ENCODE measurements at places on chromosomes 2 and 18.

DNA sequence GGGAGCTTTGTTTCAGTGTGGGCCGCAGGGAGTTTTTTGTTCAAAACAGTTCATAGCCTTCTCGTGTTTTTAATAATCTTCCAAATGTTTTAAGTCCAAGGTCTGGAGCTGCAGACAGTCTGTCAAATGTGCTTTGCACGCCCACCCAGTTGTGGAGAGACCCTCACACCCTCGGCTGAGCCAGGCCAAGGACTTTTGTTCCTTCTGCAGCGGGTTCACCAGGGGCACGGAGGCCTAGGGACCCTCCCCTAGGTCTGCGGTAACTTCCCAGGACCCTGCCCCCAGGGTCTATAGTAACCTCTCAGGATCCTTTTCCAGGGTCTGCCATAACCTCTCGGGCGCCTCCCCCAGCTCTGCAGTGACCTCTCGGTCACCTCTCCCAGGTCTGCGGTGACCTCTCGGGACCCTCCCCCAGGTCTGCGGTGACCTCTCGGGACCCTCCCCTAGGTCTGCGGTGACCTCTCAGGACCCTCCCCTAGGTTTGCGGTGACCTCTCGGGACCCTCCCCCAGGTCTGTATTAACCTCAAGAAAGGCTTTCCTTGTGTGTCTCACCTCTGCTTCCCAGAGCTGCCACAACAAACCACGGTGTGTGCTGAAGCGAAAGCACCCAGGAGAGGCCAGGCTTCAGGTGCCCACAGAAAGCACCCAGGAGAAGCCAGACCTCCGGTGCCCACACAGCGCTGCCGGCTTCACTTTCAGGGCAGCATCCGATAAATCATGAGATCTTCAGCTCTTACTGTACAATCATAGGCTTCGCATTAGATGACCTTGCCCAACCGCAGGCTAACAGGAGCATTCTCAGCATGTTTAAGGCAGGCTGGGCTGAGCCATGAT lies 301.9 kb upstream of the SALL3 start:
- no peak for DNase-seq

DNA sequence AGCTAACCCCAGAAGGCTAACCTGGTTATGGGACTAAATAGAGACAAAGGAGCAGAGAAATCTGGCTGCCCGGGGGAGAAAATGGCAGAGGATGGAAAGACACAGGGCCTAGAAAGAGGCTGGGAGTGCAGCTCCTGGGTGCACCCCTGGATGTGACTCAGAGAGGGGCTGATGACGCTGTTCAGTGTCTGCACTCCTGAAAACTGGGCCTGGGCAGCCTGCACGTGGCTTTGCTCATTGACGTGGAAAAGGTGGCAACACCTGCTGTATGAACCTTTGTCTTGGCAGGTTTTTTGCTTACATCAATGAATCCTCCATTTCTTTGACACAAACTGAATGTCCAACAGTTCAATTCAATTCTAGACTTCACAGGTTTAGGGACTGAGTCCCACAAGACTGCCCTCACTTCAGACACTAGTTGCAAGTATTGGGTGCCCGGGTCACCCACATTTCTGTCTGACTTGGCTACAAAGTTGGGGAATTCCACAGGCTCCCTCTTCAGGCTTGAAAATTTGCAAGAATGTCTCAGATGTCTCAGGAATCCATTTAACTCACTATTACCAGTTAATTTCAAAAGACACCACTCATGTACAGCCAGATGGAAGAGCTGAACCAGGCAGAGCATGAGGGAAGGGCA lies 47.3 kb upstream of the PUM2 start:
- DNase-seq = no peak

- DNase-seq = no peak
These were observed 27.7 kb upstream of the ACTR2 start for GRCh38 chr2:65199891-65200290.

GRCh38 chr18:27778441-27778840 lies 398.5 kb downstream of the CDH2 start:
- DNase-seq = no peak

- DNase-seq = no peak
These were observed 43.4 kb downstream of the EPB41L3 start for GRCh38 chr18:5500158-5500939.

- no peak for DNase-seq
These were observed 28.9 kb upstream of the ARMC9 start for GRCh38 chr2:231169488-231169887.

GRCh38 chr2:163247156-163247846 lies 408.7 kb upstream of the KCNH7 start:
- no peak for DNase-seq

GRCh38 chr2:215914054-215914776 lies 99.1 kb downstream of the MREG start:
- DNase-seq = no peak

GRCh38 chr18:40769786-40770185 lies 1185.2 kb upstream of the PIK3C3 start:
- DNase-seq = no peak

DNA sequence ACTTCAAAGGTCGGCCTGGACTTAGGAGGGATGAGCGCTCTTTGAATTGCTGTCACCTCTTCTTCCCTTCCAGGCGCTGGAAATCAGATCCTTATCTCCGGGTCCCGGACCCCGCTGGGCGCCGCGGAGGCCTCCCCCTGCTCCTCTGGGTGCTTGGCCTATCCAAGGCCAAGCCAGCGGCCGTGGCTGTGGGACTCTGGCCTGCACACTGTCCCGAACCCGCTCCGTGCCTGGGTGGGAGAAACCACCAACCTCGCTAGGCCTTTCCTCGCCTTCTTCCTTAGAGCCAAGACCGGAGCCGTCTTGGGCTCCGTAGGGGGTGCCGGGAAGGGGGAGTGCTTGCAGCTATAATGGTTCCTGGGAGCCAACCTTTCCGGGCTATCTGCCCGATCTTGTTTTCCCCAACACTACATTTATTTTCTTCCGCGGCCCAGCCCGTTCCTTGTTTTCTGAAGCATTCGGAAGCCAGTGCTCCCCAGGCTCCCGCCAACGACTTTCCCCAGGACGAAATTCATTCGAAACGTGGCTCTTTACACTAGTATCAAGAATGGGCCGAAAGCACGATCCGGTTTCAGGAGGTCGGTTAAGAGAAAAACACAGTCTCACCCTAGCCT lies 2.4 kb downstream of the OSR1 start:
- no peak for DNase-seq

GRCh38 chr18:45349019-45349418 lies 266.3 kb upstream of the SLC14A2 start:
- DNase-seq = no peak

DNA sequence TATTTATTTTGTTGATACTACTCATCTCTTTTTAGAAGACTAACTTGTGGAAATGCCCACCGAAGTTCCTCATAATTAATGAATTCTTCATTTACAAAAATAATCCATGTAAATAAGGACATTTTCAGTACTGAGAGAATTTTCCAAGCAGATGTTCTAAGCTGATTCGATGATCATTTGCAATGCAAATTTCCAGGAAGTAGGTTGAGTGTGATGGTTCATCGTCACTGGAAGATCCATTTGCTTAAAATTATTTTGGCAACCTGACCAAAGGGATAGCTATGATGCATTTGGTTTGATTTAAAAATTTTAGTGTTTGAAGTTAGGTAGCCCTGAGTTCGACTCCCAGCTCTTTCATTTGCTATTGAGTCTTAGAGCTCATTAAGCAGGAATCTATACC lies 257.3 kb upstream of the RASGRP3 start:
- DNase-seq = no peak

GRCh38 chr18:30860741-30861140 lies 181.8 kb downstream of the DSC3 start:
- DNase-seq = no peak

DNA sequence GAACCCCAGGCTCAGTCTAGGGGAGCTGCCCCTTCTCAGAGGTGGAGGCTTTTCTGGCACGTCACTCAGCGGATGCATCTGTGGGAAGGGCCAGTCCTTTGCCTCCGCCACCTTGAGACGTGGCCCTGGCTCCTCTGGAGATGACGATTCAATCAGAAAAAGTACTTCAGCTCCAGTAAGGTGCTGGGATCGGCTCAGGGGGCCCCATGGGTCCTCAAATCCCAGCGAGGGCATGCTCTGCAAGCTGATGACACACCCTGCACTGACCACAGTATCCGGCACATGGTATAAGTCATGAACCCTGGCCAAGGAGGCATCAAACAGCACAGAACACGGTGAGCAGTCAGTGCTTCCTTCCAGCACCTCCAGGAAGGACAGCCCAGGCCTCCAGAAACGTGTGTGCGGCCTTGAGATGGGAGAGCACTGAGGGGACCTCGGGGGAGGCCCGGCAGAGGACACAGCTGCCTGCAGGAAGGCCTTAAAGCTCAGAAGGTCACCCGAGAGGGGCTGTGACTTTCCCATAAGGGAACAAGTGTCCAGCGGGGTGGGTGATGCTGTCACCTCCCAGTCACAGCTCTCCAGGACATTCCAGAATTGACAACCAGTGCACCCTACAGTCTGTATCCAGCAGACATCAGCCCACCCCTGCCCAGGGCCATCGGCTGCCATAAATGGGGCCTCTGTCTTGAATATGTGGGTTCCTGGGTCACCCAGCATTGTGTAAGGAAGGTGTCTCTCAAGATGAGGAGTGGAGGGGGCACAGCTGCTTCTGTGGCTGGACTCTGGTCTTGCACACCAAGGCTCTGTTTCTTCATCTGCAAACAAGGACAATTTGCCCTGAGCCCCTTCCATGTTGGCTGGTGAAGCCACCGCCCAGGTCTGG lies 205.8 kb downstream of the NDUFA10 start:
- peak; percentile 11 for DNase-seq

DNA sequence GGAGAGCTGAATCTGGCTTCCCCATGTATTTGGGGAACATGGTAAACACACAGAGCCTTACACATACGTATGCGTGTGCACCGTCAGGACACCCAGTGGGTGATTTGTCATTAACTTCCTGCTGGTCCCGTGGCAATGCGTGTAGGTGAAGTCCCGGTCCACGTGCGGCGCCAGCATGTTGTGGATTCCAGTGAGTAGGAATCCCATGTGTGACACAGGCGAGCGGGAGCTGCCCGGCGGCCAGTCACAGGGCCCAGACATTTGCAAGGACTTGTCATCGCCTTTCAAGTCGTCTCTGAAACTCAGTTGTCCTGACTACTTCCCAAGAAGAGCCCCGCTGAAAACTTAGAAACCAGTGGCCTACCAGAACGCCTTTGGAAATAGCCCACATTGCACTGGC lies 102.0 kb downstream of the RNF144A start:
- peak; percentile 33 for DNase-seq

DNA sequence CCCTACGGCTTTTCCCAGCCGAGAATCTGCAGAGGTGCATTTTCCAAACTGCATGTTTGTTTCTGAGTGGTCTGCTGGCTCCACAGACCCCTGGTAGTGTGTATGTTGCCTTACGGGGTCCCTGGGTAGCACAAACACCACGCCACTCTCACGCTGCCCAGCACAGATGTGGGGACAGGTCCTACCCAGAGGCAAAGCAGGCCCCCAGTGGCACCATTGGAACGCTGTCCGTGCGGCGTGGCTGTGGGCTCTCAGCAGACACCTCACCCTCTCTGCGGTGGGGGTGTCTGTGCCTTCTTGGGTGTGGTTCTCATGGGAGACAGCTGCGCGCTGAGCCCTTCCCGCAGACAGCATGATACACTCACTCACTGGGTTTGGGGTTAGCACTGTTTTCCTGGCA lies 137.4 kb downstream of the NFATC1 start:
- no peak for DNase-seq

DNA sequence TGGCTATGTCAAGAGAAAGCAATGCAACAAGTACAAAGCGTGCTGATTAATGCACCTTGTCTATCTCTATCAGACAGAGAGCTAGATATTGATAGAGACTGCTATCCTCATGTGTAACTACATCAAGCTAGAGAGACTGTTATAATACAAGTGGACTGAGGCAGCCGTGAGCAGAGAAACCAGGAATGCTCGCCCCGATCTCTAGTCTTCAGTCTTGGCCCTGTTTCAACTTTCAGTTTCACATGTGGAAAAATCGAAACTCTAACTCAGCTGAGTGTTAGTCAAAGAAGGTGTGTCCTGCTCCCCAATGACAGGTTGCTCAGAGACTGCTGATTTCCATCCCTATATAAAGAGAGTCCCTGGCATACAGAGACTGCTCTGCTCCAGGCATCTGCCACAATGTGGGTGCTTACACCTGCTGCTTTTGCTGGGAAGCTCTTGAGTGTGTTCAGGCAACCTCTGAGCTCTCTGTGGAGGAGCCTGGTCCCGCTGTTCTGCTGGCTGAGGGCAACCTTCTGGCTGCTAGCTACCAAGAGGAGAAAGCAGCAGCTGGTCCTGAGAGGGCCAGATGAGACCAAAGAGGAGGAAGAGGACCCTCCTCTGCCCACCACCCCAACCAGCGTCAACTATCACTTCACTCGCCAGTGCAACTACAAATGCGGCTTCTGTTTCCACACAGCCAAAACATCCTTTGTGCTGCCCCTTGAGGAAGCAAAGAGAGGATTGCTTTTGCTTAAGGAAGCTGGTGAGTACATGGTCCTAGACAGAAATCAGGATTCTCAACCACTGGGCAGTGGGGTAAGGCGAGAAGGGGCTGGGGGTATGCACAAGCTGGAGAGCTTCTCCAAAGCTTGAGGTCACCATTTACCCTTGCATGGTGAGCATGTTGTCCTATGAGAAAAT lies at the start of gene RSAD2:
Gene RSAD2 (plus strand): TSS at position 376 of the 903 bp plus-strand sequence. CDS start 24 bp downstream, at position 400.
- DNase-seq = peak; percentile 32

DNA sequence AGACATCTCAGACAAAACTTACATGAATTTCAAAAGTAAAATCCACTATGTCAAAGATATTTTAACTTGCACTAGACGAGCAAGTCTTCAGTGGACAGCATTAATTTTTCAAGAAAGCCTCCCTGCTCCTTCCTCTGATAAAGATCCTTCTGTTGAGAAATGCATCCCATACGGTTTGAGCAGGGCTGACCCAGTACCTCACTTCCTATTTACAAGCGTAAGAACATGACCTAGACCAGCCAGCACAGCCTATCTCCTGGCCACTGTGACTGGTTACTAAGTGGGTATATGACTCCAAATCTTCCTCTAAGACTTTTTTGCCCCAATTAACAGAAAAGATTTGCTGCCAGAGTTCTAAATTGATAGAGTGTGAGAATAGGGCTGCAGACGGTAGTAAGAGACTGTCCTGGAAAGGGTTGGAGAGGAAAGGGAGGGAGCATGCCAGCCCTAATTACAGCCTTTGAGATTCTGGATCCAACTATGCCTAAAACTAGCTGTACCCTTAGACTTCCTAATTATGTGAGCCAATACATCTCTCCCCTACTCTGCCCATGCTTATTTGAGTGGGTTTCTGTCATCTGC lies 108.4 kb downstream of the PRELID3A start:
- DNase-seq = no peak

- DNase-seq = no peak
These were observed 7.2 kb upstream of the ITGAV start for GRCh38 chr2:186582698-186583097.

DNA sequence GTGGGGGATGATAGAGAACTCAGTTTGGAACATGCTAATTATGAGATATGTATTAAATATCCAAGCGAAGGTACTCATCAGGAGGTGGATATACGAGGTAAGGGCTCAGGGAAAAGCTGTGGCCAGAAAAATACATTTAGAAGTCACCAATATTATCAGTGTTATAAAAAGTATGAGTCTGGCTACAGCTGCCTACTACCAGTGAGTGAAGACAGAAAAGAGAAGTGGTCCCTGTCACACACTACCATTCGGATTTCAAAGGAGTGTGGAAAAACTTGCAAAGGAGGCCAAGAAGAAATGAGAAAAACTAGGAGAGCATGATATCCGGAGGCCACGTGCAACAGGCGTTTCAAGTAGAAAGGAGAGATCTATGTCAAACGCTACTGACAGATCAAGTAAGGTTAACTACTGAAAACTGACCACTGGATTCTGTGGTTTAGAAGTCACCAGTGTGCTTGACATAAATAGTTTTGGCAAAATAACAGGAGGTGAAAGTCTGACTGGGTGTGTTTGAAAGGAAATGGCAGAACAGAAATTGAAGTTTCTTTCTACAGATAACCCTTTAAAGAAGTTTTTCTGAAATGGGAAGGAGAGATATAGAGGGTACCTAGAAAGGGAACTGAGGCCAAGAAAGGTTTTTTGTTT lies 118.7 kb upstream of the DNMT3A start:
- no peak for DNase-seq

Data from ovary (tissue), 10 donors.